ENCODE measurements at places on chromosomes 2 and 18. TPM values are rescaled to one million over a fixed set of nuclear protein-coding genes. Genes with fewer than 3 reads are reported as not detected.

GRCh38 chr2:220071696-220072095, 444.3 kb downstream of the SLC4A3 start:
- no peaks in the 10 kb centered on the region for H3K36me3 ChIP-seq
- H3K4me1 ChIP-seq, result no peaks in the 10 kb centered on the region
- no peaks in the 10 kb centered on the region for H3K27me3 ChIP-seq

DNA sequence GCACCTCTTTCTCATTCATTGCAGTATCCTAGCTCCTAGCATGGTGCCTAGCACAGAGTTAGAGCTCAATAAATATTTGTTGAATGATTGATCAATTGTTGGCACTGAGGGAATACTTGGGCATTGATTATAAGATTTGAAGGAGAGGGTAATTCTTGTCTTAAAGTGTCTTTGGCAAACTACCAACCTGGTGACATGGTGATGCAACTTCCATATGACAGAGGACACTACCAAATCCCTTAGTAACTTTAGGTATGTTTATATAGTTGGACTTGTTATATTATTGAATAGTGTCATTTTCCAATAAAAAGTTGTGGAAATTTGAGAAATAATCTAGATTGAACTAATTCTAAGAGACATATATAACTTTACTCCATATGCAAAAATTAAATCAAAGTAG, 58.6 kb upstream of the CHMP1B start:
- H3K27me3 ChIP-seq, result no peaks in the 10 kb centered on the region
- H3K27ac ChIP-seq, result no peak overlapping the region
- no peak for DNase-seq

- H3K4me1 ChIP-seq, result no peaks in the 10 kb centered on the region
- no peak overlapping the region for H3K4me3 ChIP-seq
- no peaks in the 10 kb centered on the region for H3K36me3 ChIP-seq
Observed at GRCh38 chr2:54768772-54769428, 45.4 kb downstream of the EML6 start.

DNA sequence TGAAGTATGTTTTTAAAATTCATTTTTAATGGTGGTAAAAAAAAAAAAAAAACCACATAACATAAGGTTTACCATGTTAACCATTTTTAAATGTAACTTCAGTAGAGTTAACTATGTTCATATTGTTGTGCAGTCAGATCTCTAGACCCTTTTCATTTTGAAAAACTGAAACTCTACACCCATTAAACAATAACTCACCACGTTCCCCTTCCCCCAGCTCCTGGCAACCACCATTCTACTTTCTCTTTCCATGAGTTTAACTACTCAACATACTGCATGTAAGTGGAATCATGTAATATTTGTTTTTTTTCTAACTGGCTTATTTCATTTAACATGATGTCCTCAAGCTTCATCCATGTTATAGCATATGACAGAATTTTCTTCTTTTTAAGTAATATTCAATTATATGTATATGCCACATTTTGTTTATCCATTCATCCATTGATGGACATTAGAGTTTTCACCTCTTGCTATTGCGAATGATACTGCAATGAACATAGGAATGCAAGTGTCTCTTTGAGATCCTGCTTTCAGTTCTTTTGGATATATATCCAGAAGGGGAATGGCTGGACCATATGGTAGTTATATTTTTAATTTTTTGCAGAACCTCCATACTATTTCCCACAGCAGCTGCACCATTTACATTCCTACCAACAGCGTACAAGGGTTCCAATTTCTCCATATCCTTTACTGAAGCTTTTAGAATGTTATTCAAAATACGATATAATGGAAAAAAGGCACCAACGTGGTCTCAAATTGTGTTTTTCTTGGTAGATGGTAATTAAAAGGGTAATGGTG, 91.0 kb downstream of the SPTBN1 start:
- no peak for DNase-seq
- H3K4me3 ChIP-seq, result no peak overlapping the region
- no peaks in the 10 kb centered on the region for H3K27me3 ChIP-seq
- no peaks in the 10 kb centered on the region for H3K36me3 ChIP-seq

DNA sequence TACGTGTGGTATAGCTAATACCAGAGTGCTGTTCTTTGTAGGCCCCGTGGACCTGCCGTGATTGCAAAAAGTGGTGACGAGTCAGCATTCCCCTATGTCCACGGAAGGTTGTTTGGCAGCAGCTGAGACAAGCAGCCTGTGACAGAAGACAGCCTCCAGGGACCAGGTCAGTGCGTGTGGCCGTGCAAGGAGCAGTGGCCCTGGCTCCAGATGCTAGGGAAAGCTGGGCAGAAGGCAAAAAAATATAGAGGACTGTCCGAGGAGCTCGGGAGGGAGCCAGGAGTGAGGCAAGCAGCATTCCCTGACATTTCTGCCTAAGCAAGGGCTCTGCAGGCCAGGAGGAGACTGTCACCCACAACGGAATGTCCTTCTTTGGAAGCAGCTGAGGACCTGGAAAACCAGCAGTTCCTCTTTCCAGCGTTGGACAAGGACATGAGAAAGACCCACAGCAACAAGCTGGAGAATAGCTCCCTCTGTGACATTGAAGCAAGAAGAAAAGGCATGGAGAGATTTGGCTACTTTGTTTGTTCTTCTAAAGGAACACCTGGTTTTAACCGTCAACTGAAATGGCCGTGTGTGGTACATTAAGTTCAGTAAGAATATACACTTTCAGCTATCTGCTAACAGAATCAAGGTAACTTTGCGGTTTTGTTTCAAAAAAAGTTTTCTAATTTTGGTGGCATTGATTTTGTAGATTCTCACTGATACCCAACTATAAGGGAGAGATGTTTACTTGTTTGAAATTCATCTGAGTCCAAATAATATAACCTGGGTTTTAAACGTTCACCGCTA, 58.3 kb downstream of the NPAS2 start:
- H3K36me3 ChIP-seq, result no peaks in the 10 kb centered on the region
- no peaks in the 10 kb centered on the region for H3K4me1 ChIP-seq
- no peak overlapping the region for H3K4me3 ChIP-seq

DNA sequence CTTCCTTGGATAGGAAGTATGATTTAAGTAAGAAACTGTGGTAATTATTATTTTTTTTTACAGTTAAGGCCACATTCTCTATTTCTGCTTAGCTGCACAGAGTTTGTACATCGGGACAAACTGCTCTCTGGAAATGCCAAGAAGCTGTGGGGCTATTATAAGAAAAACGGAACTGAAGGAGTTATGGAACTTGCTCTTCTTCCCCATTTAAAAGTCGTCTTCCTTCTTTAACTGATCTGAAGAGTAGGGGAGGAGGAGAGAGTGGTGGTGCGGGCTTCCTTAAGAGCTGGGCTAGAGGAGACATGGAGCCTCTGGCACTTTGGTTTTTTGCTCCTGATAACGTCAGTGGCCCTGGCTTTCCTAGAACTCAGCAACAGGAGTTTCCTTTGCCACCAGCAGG, 54.4 kb downstream of the RAB31 start:
- H3K4me3 ChIP-seq, result no peak overlapping the region
- H3K27me3 ChIP-seq, result no peaks in the 10 kb centered on the region
- no peak overlapping the region for H3K27ac ChIP-seq
- DNase-seq, result no peak
- H3K36me3 ChIP-seq, result no peaks in the 10 kb centered on the region

DNA sequence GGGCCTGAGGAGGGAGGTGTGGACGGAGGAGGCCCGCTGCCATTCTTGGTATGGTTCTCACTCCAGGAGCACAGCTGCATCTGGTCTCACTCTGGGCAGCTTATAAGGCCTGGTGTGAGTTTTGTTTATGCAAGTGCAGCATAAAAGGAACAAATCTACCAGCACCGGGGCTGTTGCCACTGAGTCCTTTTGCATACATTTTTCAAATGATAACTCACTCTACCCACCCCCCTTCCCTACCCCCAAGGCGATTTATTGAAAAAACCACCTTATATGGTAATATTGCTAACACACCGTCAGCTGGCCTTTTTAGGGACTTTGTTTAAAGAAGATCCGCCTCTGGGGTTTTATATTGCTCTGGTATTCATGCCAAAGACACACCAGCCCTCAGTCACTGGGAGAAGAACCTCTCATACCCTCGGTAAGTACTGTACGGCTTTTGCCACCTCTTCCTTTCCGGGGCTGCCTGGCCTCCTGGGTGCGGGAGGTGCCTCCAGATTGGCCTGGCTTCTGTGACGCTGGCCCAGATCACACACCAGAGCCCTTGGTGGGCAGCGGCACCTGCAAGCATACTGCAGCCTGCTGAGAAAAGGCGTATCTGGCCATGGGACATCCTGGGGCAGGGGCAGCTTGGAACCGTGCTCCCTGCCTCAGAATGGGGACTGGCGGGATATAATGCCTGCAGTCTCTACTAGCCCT, at the start of gene ACTG2:
ACTG2 (plus strand) TSS at position 378 of the 699 bp plus-strand sequence. CDS start 8,304 bp downstream, outside the sequence.
- H3K36me3 ChIP-seq, result no peaks in the 10 kb centered on the region
- no peak for DNase-seq
- H3K4me3 ChIP-seq, result no peak within 1 kb of the TSS
- H3K4me1 ChIP-seq, result peaks cover 13% of the 10 kb centered on the region

DNA sequence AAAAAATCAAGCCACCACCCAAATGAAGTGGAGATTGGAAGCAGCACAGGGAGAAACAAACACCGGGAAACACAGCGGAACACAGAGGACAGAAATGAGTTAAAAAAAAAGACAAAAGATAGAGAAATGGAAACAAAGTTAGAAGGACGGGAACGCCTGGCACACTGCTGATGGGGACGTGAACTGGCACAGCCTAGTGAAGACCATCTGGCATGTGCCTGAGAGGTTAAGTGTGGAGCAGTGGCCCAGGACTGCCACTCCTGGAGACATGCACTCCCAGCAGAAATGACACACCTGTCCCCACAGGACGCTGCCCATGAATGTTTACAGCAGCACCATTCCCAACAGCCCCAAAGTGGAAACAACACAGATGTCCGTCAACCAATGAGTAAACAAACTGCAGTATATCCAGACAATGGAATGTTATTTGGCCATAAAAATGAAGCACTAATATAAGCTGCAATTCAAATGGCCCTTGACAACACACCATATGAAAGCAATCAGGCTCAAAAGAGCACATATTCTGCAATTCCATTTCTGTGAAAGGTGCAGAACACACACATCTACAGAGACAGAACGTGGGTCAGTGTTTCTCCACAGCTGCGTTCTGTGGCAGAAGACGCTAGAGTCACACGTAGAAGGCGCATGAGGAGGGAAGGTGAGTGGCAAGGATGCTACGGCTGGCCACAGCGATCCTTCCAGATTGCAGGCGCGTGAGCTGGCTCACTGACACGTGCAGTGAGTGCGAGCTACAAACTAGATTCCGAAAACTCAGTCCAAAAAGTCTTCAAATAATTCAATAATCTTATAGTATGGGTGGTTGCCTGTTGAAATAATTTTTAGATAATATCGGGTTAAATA, 24.6 kb downstream of the THAP4 start:
- H3K4me1 ChIP-seq, result peaks cover 24% of the 10 kb centered on the region
- no peaks in the 10 kb centered on the region for H3K36me3 ChIP-seq
- no peak for DNase-seq
- H3K27ac ChIP-seq, result no peak overlapping the region

DNA sequence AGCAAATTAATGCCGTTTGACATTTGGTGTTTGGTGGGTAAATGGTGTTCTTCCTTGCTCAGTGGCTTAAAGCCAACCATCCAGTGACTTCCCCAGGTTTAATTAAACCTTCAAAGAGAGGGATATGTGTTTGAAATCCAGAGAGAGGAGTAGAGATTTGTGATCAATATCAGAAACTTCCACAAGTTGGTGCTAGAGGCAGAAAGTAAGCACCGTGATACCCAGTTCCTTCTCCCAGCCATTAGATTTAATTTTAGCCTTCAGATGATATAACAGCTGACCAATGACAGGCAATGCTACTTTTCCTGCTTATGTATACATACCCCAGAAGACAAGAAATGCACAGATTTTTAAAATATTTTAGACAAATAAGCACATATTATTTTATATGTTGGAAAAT, 398.5 kb downstream of the CDH2 start:
- H3K27ac ChIP-seq, result no peak overlapping the region
- DNase-seq, result no peak
- no peaks in the 10 kb centered on the region for H3K4me1 ChIP-seq
- H3K27me3 ChIP-seq, result no peaks in the 10 kb centered on the region

DNA sequence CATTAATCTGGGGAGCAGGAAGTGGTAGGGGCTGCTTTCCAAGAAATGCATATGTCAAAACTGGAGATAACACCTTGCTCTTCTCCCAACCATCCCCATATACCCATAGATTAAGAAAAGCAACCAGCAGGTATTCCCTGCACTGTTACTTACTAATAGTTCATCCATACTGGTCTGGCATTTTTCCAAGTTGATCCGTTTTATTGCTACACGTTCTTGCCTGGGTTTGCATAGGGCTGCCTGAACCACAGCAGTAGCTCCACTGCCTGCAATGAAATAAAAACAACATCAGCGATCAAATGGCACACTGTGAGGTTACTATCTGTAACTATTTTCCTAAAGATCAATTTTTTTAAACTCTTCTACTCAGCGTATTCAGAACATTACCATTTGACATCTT, 65.6 kb downstream of the STK39 start:
- peaks cover 15% of the 10 kb centered on the region for H3K4me1 ChIP-seq
- no peaks in the 10 kb centered on the region for H3K27me3 ChIP-seq
- no peak overlapping the region for H3K4me3 ChIP-seq
- H3K27ac ChIP-seq, result no peak overlapping the region
- no peaks in the 10 kb centered on the region for H3K36me3 ChIP-seq
- DNase-seq, result no peak

DNA sequence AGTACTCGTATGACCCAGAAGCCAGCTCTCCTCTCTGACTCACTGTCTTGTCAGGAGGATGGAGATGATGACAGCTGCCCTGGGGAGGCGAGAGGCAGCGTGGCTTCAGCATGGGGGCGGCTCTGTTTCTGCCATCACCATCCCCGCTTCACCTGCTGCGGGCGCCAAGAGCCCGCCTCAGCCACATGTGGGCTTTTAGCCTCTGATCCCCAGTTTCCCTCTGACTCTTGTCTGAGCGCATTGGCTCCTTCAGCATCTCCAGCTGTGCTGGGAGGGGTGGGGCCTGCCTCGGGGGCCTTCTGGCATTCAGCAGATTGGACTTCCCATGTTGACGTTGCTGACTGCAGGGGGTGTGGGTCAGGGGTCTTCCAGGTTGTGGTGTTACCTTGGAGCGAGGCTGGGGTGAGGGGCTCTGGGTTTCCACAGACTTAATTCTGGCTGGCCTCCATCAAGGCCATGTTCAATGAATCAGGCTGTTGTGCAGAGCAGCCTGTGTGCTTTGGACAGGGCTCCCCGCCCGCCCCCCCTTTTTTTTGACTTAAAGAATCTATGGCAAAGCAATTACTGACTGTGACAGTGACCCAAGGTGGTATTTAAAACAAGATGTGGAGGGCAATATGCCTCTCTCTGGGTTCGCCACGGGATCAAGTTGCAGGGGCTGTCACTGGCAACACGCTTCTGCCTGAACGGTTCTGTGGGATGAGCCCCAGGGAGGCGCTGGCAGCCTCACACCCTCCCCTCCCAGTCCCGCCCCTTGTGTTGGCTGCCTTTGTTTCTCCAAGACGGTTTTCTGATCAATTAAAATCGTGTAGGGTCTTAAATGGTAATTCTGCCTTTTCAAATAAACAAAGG, 228.3 kb downstream of the LDLRAD4 start:
- H3K27me3 ChIP-seq, result no peaks in the 10 kb centered on the region
- H3K4me1 ChIP-seq, result no peaks in the 10 kb centered on the region
- H3K36me3 ChIP-seq, result no peaks in the 10 kb centered on the region
- no peak overlapping the region for H3K27ac ChIP-seq

The LRRTM1 gene
- total RNA-seq, result not detected

The CCDC121 gene
- 0.61 TPM for total RNA-seq

The CRYGD gene
- not detected for total RNA-seq

The ZNF521 gene
- 1.1 TPM for total RNA-seq

The GAL3ST2 gene
- total RNA-seq, result not detected

The SPP2 gene
- not detected for total RNA-seq

Measured in naive thymus-derived CD4-positive, alpha-beta T cell (primary cell).